ENCODE measurements at places on chromosomes 1 and 21.

GRCh38 chr1:43435146-43436145, 18.3 kb downstream of the HYI start:
- DNase-seq, result no peak

DNA sequence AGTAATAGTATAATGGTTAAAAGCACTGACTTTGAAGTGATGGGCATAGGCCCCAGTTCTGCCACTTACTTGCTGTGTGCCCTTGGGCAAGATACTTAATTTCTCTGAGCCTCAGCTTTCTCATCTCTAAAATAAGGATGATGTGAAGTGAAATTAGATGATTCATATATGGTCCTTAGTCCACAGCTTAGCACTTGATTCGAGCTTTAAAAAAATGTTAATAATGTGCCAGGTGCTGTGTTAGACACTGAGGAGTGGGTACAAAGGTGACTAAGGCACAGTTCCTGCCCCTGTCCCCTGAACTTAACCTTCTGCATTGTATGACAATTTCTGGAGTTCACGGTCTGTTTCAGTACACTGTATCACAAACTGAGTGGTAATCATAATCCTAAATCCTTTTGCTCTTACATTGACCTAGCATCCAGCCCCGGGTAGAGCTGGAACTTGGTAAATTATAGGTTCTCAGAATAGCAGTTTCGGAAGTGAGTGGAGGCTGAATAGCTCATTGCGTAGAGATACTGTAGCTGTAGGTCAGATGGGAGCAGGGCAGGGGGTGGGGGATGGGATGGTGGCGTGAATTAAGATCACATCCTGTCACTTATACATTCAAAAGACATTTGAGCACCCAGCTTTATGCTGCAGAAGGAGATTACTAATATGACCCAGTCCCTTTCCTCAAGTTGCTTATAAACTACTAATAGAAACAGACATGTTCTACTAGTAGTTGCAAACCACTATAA, 1.5 kb downstream of the ZNF691 start:
- no peak for DNase-seq

- no peak for DNase-seq
Observed at GRCh38 chr1:41890825-41891198, 27.9 kb downstream of the HIVEP3 start.

GRCh38 chr1:19313636-19313959, 1.5 kb downstream of the SLC66A1 start:
- DNase-seq, result no peak

DNA sequence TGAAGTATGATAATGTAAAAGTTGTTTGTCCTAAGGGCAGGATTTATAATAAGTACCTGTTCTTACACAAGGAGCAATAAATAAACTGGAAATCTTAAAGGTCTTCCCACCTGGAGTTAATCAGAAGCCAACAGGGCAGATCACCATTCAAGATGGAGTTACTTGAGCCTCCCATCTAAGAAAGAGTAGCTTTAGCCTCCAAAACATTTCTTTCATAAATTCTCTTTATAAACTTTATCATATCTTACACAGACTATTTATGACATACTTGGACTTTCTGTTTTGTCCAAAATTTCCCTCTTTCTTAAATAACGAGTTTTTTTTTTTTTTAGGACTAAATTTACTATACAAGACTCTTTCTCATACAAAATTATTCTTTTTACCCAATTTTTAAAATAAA, 18.5 kb downstream of the OR2T1 start:
- no peak for DNase-seq

- no peak for DNase-seq
Observed at GRCh38 chr1:232875536-232875935, 70.3 kb downstream of the MAP10 start.

- DNase-seq, result no peak
Observed at GRCh38 chr1:153742411-153743142, 14.7 kb downstream of the INTS3 start.

DNA sequence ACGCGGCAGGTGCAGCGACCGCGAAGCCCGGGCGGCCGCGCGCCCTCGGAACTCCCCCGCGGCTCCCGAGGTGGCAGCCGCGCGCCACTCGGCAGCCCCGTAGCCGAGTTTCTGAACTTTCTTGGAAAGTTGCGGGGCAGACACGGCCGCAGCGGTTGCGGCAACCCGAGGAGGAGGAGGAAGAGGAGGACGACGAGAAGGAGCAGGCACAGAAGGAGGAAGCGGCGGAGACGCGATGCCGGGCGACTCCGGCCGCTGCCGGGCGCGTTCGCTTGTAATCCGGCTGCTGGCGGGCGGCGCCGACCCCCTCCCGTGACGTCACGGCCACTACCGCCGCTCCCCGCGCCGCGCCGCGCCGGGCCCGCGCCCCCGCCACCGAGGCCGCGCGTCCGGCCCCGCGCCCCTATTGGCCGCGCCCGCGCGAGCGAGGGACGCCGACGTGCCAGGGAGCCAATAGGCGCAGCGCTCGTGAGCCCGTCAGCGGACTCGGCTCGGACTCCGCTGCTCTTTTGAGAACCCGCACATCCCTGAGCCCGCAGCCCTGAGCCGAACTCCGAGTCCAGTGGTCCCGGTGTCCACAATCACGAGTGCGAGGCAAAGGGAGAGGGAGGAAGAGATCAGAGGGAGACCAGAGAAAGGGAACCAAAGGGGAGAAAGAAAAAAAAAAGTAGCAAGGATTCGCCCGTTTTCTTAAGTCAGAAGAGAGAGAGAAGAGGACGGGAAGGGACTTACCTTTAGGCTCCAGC, 736 bp upstream of the BARHL2 start:
- no peak for DNase-seq

GRCh38 chr1:185896863-185897262, 162.7 kb downstream of the HMCN1 start:
- no peak for DNase-seq

- no peak for DNase-seq
Observed at GRCh38 chr1:3886691-3887090, 13.4 kb downstream of the C1orf174 start.

DNA sequence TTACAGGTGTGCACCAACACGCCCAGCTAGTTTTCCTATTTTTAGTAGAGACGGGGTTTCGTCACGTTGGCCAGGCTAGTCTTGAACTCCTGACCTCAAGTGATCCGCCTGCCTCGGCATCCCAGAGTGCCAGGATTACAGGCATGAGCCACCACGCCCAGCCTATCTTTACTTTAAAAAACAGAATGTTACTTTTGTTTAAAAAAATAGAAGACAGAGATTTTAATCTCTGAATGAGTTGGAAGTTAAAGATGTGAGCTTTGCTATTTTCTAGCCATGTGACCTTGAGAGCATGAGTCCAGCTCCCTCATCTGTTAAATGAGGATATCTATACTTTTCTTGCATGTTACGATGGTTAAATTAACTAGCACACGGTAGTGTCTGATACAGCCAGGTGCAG, 3.9 kb upstream of the PUM1 start:
- no peak for DNase-seq

DNA sequence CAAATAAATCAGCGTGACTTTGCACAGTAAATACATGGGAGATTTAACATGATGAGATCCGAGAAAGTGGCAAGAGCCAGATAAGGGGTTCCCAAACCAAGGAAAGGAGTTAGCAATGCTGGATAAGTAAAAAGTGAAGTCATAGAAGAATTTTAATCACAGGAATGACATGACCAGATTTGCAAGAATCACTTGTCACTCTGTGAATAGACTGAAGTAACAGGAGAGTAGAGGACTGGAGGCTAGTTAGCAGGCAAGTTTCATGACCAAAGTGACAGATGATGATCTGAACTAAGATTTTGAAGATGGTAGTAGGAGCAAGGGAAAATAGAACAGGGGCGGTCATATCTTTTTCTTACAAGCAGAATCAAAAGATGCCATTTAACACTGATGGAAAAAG, 8.4 kb downstream of the CFH start:
- DNase-seq, result no peak

- DNase-seq, result no peak
Observed at GRCh38 chr1:115275216-115275615, 62.8 kb downstream of the NGF start.

DNA sequence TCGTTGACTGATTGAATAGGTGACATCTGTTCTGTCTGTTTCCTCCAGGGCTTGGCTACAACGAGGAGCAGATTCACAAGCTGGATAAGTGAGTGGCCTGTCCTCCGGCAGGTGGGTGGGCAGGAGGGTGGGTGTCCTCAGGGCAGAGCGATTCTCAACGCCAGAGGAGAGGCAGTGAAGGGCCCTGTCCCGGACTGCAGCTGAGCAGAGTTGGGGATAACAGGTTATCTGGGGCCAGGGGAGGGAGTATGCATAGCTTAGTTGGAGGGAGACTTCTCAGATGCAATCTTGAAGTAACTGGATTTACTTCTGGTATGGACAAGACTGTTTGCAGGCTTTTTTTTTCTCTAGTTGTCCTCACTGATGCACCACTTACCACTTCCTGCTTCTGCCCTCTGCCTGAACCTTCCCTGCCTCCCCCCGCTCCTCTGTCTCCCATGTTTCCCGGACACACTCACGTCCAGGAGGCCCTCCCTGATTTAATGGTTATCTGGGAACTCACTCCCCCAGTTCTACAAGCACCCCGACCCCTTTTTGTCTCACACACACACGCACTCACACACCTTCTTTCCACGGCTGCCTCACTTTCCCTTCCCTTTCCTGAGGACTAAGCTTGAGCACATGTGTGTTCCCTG, 16.4 kb upstream of the RASSF5 start:
- DNase-seq, result no peak

DNA sequence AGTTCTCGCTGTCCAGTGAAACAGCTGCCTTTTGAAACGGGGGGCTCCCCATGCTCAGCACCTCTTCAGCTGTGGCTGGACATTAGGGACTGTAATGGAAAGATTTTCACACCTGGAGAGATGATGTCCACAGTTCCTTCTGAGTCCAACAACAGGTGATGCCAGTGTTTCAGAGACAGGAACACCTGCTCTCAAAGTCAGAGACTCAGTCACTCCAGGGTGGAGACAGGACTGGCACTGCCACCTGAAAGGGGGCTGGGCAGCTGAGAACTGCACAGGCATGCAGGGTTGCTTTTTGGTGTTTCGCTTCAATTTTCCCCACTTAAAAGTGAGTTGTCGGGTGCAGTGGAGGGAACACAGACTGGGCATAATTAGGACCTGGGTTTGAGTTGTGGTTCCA, 124.8 kb downstream of the GALNT2 start:
- no peak for DNase-seq

GRCh38 chr1:208179961-208180409, 64.2 kb downstream of the PLXNA2 start:
- no peak for DNase-seq

DNA sequence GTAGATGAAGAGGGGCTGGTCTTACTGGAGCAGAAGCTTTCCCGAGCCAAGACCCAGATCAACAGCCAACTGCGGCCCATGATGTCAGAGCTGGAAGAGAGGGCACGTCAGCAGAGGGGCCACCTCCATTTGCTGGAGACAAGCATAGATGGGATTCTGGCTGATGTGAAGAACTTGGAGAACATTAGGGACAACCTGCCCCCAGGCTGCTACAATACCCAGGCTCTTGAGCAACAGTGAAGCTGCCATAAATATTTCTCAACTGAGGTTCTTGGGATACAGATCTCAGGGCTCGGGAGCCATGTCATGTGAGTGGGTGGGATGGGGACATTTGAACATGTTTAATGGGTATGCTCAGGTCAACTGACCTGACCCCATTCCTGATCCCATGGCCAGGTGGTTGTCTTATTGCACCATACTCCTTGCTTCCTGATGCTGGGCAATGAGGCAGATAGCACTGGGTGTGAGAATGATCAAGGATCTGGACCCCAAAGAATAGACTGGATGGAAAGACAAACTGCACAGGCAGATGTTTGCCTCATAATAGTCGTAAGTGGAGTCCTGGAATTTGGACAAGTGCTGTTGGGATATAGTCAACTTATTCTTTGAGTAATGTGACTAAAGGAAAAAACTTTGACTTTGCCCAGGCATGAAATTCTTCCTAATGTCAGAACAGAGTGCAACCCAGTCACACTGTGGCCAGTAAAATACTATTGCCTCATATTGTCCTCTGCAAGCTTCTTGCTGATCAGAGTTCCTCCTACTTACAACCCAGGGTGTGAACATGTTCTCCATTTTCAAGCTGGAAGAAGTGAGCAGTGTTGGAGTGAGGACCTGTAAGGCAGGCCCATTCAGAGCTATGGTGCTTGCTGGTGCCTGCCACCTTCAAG, 57.3 kb downstream of the LAMC2 start:
- no peak for DNase-seq

DNA sequence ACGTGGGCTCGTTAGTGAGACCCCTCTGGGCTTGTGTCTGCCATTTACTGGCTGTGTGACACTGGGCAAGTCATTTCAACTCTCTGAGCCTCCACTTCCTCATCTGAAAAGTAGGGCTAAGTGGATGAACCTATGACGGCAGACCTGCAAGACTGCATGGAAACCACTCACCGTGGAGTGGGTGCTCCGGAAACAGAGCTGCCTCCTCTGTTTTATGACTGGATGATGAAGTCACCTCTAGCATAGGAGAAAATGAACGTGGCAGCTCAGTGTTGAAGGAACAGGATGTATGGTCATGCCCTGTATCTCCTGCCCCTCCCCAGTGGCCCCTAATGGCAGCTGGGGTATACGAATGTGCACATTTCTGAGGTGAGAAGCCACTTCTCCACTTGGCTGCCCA, 40.5 kb downstream of the STPG1 start:
- no peak for DNase-seq

DNA sequence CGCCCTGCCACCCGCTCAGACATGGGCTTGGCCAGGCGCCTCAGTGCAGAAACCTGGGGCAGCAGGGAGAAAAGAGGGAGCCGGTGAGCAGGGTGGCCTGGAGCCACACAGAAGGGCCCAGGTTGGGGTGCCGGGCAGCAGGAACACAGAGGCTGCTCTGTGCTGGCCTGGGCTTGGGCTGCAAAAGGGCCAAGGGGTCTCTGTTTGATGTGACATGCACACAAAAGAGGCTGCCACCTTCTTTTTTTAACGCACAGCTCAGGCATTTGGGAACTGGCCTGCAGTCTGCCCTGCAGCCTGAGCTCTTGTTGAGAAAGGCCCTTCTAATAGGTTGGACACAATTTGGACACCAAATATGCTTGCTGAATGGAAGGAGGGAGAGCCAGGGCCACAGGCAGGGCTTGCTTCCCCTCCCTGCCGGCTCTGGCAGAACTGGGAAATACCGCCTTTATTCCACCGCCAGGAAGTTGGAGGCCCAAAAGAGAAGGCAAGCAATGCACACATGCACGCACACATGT, 32.4 kb downstream of the KIF21B start:
- DNase-seq, result no peak

DNA sequence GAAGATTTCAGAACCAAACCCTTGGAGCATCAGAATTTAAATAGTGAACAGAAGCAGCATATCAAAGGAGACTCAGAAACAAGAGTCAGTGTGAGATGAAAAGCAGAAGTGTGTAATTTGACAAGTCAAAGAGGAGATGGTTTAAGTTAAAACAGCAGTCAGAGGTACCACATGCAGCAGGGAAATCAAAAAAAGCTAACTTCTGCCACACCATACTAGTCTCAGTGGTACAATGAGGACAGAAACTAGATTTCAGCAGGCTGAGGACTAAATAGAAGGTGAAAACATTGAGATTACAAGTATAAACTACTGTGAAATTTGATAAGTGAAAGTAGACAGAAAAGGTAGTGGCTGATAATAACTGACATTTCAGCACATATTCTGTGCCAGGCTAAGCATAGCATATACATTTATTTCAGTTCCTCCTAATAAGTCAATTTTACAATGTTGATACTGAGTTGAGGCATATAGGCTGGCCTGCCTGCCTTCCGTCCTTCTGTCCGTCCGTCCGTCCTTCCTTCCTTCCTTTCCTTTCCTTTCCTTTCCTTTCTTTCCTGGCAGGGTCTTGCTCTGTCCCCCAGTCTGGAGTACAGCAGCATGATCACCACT, 12.6 kb downstream of the SUCO start:
- no peak for DNase-seq

Measured in T-helper 1 cell (primary cell).